ENCODE measurements at places on chromosomes 7 and 10.

DNA sequence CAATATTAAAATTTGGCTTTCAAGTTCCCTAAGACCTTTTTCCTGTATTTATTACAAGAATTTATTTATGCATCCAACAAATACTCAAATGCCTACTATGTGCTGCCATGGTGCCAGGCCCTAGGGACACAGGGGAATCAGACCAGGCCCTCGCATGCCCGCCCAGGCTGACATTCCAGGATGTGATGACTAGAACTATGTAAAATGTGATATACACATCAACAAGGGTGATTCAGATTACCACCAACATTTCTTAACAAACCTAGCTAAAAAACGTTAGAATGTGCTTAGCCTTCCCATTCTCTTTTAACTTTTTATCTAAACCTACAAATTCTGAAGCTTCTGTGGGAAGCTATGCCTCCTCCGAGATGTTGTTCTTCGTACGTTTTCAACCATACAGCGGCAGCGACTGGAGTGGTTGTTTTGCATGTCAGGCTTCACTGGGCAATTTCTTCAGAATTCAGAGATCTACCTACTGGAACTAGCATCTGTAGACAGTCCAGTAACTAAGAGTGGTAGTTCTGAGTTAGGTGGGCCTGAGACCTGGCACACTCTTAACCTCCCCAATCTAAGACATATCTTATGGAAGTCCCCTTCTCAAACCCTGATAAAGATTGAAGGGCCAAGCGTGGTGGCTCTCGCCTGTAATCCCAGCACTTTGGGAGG, 22.1 kb downstream of the GNA12 start:
- DNase-seq: no peak

DNA sequence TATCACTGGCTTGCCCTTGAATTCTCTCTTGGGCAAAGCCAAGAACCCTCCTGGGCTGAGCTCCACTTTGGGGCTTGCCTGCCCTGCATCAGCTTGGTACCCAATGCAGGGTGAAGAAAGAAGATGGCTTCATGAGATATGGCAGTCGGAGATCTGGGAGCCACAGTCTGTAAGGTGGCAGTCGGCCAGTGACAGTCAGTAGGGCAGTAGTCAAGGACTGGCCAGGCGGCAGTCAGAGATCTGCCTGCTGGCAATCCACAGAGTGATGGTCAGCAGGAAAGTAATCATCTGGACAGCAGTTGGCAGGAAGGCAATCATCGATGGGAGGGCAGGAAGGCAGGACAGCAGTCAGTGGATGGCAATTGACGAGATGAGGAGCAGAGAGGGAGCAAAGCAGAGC, 32.6 kb upstream of the CNNM1 start:
- no peak for DNase-seq

GRCh38 chr10:13383399-13383761, 35.3 kb upstream of the SEPHS1 start:
- DNase-seq: no peak

DNA sequence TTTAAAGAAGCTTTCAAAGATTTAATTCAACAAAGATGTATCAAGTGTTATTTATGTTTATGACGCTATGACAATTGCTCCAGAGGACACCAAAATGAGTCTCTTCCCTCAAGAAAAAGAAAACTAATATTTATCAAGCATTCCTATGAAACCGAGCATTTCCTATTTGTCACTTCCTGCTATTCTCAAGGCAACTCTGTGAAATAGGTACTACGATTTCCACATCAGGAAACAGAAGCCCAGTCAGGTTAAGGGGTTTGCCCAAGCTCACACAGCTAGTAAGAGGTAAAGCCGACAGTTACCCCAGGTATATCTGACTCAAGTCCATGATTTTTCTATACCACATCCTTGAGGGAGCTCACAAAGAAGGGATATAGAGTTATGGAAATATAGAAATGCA, 85.9 kb downstream of the TRIL start:
- DNase-seq: no peak

DNA sequence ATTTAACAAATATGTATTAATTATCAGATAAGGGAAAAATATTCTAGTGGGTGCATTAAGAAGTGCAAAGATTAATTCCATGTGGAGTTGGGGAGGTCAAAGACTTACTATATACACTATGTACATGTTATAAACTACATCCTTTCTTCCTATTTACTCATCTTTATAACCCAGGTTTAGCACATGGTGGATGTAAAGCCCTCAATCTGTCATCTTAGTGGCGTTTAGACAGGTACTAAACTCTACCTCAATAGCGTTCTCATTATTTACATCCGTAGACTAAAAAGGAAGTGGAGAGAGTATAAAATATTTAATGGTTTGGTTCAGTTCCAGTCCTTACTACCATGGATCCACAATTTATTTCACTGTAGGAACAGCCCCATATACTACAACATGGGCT, 14.8 kb upstream of the CELF2 start:
- DNase-seq: no peak

GRCh38 chr10:96252730-96253129, 18.6 kb downstream of the BLNK start:
- DNase-seq: no peak

GRCh38 chr7:4607311-4607729, 74.8 kb upstream of the FOXK1 start:
- no peak for DNase-seq

DNA sequence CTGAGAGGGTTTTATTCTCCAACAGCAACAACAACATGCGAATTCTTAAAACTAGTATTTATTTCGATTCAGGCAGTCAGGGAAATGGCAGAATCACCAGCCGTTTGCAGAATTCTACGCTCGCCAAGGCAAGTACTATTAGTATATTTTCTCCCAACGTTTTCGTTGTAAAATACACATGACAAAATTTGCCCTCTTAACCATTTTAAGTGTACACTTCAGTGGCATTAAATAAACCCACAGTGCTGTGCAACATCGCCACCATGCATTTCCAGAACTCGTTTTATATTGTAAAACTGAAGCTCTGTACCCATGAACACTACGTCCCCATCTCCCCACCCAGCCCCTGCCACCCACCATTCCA, 10.8 kb downstream of the EN2 start:
- DNase-seq: no peak

DNA sequence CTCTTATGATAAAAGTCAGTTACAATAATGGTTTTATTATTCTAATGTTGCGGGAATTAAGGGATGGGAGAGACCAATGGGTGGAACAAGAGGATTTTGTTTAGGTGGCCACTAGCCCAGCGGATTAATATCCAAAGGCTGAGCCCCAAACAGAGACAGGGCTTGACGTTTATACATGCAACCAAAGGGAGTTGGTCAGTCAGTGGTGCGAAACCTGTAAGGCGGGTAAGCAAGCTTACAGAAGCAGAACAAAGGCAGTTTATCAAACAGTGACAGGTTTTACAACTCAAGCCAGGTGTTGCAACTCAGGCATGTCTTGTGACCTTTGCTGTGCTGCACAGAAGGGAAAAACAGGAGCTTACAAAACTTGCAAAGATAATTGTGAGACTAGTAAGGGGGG, 622.9 kb upstream of the MBL2 start:
- no peak for DNase-seq

DNA sequence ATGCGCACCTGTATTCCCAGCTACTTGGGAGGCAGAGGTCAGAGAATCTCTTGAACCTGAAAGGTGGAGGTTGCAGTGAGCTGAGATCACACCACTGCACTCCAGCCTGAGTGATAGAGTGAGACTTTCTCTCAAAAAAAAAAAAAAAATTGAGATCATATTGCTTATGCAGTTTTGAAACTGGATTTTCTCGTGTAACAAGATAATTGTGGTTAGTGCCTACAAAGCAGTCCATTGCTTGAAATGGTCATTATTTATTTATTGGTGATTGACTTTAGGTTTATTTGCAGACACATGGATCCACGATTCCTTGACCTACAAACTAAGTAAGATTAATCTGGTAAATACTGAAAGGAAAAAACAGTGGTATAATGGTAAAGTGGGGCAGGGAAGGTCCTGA, 149.8 kb downstream of the TAX1BP1 start:
- DNase-seq: no peak

All from NCI-H446 treated with DMSO at 0.1 percent for 48 hours (cell line).